ENCODE measurements at places on chromosomes 13 and 19.

- DNase-seq: no peak
Observed at GRCh38 chr19:27654266-27654990, 1558.5 kb downstream of the UQCRFS1 start.

DNA sequence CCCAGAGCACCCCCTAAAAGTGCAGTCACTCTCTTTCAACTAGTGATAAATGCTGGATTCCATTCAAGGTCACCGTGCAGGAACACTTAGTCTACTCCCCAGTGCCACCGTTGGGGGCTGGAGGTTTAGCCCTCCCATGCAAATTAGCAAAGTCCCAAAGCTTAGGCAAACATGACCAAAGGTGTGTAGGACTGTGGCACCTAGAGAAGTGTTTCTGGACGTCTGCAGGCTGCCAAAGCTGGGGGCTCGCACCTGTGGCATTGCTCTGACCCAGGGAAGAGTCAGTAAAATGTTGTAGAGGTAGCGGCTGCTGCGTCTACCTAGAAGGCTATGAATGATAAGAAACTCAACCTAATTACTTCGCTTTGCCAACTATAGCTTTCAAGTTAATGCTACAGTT, 13.9 kb downstream of the COL4A1 start:
- no peak for DNase-seq

DNA sequence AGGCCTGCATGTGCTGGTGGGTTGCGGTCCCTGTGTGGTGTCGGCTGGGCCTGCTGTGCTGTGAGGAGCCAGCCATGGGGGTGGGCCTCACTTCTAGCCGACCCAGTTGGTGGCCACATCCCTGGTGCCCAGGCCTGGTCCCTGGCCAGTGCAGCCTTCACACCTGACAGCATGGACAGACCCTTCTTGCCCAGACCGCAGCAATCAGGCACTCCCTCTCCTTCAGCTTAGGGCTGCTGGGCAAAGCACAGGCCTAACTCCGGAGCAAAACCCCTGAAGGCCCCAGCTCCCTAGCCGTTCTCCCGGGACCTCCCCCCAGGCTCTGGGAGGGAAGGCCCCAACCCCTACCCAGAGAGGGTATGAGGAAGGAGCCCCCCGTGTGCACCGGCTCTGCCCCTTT, 6.6 kb upstream of the MCF2L start:
- DNase-seq: no peak

DNA sequence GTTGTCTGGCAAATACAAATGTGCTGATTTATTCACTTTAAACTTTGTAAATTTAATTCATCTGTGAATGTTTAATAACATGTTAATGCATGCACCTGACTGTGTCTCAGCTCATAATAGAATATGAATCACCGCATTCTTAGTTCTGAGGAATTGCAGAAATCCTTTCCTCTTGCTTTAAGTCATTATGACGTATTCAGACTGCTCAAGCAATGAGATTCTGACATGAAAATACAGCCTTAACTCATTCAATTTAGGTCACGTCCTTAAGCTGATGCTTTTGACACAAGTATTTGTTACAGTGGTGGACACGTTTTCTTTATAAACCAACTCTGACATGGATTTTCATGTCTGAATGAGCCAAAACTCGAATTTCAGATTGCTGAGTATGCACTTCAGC, 541.0 kb upstream of the KLF12 start:
- no peak for DNase-seq

DNA sequence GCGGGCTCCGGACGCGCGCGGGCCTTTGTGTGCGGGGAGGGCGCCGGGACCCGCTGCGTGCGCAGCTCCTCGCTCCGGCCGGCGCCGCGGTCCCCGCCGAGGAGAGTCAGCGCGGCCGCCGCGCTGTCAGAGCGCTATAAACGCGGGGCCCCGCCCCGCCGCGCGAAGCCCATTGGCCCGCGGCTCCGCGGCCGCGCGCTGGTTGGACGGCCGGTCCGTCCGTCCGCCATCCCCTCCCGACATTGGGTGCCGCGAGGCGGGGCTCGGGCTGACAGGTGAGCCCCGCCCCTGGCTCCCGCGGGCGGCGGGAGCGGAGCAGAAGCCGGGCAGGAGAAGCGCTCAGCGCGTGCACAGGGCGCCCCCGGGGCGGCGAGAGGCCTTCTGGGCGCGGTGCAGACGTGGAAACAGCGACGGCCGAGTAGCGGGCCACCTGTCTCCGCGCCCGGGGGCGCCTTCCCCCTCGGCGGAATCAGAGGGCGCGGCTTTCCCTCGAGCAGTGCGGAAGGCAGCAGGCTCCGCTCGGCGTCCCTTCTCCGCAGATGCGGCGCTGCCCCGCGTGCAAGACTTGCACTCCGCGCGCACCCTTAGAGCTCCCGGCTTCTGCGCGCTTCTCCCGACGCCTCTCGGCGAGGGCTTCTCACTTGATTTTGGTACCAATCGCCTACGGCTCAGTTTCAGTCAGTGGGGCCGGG, at the start of gene EFNB2:
EFNB2 (minus strand) TSS at position 111 of the 692 bp plus-strand sequence. CDS start 698 bp downstream, outside the sequence.
- DNase-seq: peak; percentile 93

DNA sequence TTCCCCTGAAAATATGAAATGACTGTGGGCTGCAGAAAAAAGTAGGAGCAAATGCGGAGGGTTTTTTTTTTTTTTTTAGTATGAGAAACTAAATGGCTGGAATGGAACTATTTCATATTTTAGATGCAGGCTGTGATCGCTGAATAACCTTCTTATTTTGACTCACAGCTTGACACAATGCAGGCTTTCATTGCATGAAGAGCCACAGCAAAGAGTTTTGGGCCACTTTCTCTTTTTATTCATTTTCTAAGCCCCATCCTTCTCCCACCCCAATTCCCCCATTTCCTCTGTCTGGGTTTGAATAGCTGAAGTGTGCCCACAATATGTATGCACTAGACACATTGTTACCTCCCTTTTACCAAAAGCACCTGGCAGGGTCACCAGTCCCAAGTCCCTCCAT, 125.9 kb downstream of the COG6 start:
- no peak for DNase-seq

DNA sequence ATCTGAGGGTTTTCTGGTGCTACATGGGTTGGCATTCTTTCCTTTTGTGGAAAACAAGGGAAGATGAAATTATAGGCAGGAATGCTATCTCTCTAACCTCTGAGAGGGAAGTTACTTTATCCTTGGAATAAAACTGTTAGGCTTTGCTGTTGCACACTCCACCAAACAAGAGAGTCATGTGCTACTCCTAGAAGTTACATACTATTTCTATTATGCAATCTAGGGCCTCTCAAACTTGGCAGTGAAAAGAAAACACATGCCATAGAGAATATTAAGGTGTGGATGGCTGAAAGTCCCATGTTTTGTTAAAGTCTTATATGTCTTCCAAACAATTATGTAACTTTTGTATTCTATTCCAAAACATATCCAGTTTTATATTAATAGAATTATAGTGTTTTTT, 367.9 kb downstream of the SLC7A1 start:
- no peak for DNase-seq

- DNase-seq: no peak
Observed at GRCh38 chr13:95403349-95404140, 102.3 kb upstream of the ABCC4 start.

DNA sequence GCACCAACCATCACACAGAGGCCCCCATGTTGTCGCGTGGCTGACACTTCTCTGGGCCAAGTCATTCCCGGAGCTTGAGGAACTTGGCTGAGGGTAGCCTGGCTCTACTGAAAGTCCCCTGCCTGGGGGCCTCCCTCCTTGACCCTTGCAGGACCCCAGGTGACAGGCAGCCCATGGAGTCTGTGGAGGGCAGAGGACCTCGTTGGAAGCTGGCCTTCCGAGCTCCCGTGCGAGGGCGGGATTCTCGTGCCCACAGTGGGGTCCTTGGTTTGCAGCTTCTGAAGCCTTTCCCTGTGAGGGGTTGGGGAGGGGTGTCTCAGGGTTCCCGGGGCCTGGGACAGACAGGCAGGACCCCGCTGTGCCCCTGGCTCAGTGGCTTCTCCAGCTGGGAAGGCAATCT, 16.4 kb downstream of the NMRK2 start:
- no peak for DNase-seq

GRCh38 chr13:33953203-33953602, 135.3 kb downstream of the RFC3 start:
- DNase-seq: peak; percentile 76

DNA sequence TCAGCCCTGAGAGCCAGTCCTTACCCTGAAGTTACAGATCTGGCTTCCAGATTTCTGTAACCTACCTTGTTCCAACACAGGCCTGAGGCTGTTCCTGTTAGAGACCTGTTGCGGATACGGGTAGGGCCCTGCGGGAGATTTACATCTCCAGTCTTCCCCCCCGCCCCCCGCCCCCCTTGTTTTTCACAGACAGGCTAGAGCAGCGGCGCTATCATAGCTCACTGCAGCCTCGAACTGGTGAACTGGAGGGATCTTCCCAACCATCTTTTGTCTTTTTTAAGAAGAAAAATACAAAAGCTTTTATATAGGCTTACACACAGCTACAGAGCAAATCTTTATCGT, 10.6 kb upstream of the CEACAM21 start:
- DNase-seq: no peak

Data from cardiac fibroblast (primary cell).